Choroid plexus epithelial cell (primary cell): ENCODE measurements at places on chromosomes 11 and 22.
A peak's percentile ranks its signal among the peaks of the same experiment; 100 is the strongest.

DNA sequence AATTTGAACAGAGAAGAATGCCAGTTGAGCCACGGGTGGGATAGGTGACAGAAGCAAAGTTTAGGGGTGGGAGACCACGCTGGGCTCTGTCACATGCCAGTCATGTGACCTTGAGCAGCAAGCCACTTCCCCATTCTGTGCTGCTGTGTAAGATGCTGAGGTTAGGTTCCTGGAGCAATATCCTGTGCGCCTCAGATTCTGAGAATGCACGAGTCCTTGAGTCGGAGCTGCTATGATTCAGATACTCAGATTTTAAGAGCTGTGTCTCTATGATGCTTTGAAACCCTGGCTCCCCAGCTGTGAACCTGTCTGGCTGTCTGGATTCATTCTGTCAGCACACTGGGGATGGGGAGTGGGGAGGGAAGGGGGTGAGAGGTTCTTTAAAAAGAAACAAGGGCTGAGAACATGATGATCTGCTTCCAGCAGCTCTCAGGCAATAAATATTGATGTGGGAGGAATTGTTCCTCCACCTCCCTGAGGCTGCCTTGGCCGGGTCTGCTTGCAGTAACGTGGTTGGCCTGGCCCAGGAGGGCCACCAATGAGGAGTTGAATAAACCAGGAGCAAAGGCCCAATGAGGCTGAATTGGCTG, 24.0 kb downstream of the SLCO2B1 start:
- DNase-seq: peak; percentile 53

GRCh38 chr22:44389181-44389580, 76.4 kb upstream of the SHISAL1 start:
- DNase-seq: no peak

DNA sequence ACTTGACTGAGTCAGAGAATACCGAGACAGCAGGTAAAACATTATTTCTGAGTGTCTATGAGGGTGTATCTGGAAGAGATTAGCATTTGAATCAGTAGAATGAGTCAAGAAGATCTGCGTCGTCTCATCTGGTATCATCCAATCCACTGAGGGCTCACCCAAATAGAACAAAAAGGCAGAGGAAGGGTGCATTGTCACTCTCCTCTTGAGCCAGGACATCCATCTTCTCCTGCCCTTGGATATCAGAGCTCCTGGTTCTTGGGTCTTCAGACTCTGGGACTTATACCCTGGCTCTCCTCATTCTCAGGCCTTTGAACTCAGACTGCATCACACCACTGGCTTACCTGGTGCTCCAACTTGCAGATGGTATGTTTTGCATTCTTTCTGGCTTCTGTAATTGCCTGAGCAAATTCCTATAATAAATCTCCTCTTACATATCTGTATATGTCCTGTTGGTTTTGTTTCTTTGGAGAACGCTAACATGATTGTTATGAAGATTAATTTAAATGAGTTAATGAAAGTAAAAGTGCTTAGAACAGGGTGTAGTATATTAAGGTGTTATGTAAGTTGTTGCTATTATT, 49.3 kb downstream of the ME3 start:
- DNase-seq: peak; percentile 81

DNA sequence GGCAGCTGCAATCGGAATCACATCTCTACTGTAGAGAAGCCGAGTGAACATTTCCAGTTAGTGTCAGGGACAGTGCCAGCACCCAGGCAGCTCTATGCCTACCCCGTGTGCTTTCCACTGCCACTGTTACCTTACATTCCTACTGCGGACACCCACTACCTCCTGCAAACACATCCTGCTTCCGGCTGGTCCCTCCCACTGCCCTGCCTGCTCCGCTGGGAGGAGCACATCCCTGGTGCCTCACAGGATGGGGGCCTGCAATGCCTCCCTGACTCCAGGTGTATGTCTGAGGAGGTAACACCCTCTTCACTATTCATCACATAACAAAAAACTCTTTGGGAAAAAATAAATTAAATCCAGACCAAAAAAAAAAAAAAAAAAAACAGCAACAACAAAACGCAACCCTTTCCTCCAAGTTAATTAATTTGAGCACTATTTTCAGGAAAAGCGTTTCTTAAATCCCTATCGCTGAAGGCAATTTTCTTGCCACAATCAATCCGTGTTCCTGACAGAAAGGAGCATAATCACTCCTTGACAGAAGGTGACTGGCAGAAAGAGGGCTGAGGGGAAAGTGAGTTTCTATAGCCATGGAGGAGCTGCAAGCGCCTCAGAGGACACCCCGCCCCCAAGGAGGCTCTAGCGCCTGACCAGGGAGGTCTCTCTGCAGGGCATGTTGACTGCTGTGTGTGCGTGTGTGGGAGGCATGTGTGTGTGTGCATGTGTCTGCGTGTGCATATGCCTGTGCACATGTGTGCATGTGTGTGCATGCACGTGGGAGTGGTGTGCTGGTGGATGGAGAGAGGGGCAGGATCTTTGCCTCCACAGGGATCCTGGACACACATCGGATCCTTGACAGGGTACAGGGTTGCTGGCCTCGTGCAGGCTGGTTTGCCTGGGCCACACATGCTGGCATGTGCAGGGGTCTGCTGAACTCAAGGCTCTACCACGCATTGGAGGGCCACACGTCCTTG, 134.8 kb upstream of the NTM start:
- no peak for DNase-seq

- no peak for DNase-seq
These were observed 139.4 kb downstream of the SPATA19 start for GRCh38 chr11:133705873-133706272.

DNA sequence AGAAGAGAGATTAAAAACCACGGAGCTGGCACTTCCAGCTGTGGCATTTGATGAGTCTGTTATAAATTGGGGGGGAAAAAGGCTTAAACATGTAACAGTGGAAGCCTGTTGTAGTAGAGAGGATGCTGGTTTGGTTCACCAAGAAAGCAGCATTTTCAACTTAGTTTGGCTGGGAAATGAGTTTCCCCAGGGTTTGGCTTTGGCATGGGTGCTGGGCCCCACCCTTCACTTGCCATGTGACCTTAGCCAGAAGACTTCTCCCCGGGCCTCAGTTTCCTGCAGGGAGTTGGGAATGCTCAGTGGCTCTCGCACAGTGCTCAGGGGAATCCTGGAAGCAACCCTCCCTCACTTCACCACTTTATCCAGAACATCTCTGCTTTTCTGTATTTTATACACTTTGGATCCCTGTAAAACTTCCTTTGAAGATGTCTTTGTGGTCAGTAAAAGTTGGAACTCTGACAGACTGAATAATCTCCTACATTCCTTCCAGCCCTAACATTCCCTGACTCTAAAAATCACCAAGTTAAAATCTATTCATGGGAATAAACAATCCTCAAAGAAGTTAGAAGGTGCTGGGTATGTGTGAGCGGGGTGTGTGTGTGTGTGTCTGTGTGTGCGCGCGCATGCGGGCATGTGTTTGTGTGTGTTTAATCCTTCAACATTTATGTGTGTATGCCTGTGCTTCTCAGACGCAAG, 166.0 kb downstream of the TENM4 start:
- peak; percentile 38 for DNase-seq

GRCh38 chr22:47187176-47187957, 424.9 kb downstream of the TBC1D22A start:
- no peak for DNase-seq

- DNase-seq: peak; percentile 98
These were observed 20.6 kb downstream of the ADM start for GRCh38 chr11:10325277-10326011.

- peak; percentile 10 for DNase-seq
These were observed at the start of gene MPPED2 for GRCh38 chr11:30586251-30587144. MPPED2 (minus strand) TSS chr11:30586353; CDS start chr11:30580373, 5,980 bp downstream.

DNA sequence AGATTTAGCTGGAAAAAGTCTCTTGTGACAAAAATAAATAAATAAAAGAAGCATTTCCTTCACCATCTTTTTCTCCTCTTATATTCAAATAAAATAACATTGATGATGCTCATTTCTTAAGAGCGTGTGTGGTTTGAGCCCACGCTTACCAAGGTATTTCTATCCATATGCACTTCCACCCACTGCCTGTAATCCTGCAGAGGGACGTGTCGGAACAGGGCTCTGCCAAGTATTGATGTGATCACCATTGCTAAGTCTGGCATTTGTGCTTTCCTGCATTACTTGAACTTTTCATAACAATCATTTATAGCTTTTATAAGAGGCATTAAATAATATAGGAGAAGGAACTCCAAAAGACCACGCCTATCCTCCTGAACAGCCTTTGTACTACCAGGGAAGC, 107.6 kb downstream of the SHANK2 start:
- DNase-seq: no peak

DNA sequence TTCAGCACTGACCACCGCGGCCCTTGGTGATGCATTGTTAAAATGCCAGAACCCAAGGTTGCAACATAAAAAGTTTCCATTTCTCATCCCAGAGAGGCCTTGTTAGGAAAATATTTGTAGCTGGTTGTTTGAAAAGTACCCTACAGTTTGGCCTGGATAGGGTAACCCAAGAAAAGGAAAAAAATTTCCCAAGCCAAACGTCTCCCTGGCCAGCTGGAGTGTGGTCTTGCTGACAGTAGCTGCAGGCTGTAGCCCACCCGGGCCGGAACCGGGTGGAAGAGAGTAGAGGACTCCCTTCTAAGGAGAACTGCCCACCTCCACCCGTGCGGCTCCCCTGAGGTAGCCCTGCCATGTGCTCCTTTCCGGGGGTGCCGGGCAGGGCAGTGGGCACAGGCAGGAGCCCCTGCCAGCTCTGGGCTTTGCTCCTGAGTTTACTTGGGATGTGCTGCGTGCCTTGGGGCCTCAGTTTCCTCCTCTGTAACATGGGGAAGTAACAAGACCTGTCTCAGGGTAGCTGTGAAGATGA, 38.5 kb downstream of the IGHMBP2 start:
- no peak for DNase-seq

GRCh38 chr22:49101873-49102272, 725.8 kb downstream of the BRD1 start:
- no peak for DNase-seq

DNA sequence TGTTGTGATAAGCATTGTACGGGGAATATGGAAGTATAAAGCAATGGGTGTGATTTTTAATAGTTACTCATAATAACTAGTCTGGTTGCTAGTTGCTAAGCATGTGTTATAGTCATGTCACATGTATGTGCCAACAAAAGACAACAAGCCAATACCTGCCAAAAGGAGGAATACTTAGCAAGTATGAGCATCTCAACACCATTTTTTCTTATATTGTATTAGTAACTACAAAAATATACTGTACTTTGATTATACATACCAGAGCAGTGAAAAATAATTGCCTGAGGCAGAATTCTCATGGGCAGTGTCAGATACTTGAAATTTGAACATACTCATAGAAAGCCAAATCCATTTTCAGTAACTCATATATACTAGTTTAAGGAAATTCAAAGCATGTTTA, 62.4 kb upstream of the ALKBH3 start:
- no peak for DNase-seq

GRCh38 chr11:73559743-73560142, 38.2 kb downstream of the FAM168A start:
- no peak for DNase-seq

DNA sequence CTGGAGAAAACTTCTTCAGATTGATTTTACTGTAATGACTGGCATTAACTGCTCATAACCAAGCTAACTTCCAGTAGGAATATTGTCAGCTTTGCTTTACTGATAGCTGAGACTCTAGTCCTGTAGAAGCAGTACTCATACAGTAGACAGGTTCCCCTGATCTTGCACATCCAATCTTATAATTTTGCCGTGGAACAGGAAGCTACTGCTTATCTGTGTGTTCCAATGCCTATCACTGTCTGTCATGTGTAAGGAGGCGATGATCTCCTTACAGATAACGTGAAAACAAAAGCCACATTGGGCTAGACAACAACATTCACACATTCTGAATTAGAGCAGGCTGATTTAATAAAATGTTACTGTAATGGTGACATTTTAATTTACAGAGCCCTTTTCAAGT, 13.2 kb downstream of the HSD17B12 start:
- no peak for DNase-seq

GRCh38 chr11:117885777-117886176, 9.3 kb upstream of the FXYD6 start:
- peak; percentile 60 for DNase-seq

GRCh38 chr11:12099132-12099873, 11.1 kb upstream of the MICAL2 start:
- no peak for DNase-seq

GRCh38 chr11:16191868-16192240, 164.5 kb downstream of the SOX6 start:
- DNase-seq: no peak

GRCh38 chr11:115144914-115145313, 359.3 kb downstream of the CADM1 start:
- DNase-seq: no peak

DNA sequence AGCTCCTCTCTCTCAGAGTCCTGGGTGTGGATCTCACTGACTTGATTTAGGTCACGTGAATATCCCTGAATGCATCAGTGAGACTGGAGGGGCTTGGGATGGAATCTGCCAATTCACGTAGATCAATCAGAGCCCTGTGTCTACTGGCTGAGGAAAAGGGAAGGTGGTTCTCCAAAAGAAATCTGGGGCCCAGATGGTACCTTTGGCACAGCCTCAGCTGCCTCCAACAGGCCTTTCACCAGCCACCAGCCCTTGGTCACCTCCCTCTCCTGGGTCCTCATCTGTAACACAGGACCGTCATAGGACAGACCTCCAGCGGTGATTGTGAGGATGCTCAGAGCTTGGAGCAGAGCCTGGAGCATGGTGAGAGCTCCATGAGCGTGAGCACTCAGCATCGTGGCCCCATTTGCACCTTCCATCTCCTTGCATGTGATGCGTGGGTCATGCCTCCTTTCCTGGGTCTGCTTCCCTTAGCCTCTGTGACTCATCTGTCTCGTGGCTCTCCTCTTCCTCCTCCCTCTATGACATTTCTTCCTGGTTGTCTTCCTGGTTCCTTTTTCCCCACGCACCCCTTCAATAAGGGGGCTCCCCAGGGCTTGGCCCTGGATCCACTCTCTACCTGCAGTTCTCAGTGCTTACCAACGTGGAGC, 7.5 kb upstream of the MIEF1 start:
- no peak for DNase-seq

- DNase-seq: peak; percentile 94
These were observed 72.5 kb downstream of the MICAL2 start for GRCh38 chr11:12182676-12183541.

DNA sequence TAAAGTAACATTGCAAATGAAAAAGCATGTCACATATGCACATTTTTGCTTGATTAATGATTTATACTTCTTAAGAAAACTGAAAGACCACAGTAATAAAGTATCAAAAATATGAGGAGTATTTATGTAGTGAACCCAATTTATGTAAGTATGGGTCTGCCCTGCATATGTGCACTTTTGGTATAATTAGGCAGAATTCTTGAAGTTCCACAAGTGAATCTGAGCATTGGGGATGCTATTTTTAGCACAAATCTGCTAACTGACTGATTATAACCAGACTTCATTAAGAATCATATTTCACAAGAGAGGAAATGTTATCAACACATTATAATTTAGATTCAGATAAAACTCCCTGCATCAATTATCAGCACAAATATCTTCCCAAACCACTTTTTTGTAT, 407.1 kb upstream of the LRRC4C start:
- no peak for DNase-seq

DNA sequence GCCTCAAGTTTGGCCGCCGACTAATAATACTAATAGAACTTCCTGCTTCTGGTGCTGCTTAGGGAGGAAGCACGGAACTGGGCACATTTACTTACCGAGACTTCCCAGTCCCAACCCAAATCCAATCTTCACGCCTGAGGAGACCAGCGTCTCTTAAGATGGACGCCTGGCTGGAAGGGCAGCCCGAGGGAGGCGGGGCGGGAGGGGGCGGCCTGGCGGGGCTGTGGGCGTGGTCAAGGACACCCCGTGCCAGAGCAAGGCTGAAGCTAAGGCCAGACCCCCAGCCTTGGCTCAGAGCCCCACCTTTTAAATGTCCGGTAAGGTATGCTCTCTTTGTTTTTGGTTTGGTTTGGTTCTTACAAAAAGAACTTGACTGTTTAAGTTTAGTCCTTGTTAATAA, at the start of gene GDPD4:
TSS of gene GDPD4 (minus strand) at position 177 of the 400 bp plus-strand sequence. CDS start 16,549 bp downstream, outside the sequence.
- DNase-seq: no peak
